ENCODE measurements at places on chromosomes 2 and 18. TPM values are rescaled to one million over a fixed set of nuclear protein-coding genes. Genes with fewer than 3 reads are reported as not detected.

- peak; percentile 33 for DNase-seq
Observed at GRCh38 chr2:112714836-112715631, 5.8 kb upstream of the NT5DC4 start.

DNA sequence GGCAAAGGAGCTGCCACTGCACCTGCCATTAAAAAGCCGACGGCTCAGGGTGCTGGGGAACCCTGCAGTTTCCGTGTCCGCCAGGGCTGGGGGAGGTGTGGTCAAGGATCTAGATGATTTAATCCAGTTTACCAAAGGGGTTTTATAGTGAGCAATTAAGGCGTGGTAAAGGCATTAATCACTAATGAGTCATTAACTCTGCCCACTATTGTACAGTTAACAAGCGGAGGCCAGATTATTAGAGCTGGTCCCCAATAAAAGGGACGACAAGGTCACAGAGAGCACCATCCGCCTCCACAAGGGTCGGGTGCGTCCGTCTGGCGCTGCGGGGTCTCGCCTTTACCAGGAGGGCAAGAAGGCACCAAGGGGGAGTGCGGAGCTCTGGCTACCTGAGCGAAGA is 9.6 kb downstream of the RAX start:
- DNase-seq: no peak

DNA sequence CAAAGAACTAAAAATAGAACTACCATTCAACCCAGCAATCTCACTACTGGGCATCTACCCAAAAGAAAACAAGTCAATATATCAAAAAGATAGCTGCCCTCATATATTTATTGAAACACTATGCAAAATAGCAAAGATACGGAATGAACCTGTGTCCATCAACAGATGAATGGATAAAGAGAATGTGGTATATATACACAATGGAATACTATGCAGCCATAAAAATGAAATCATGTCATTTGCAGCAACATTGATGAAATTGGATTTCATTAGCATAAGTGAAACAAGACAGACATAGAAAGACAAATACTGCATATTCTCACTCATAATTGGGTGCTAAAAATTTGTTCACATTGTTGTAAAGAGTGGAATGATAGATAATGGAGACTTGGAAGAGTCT is 16.2 kb upstream of the LDAH start:
- no peak for DNase-seq

DNA sequence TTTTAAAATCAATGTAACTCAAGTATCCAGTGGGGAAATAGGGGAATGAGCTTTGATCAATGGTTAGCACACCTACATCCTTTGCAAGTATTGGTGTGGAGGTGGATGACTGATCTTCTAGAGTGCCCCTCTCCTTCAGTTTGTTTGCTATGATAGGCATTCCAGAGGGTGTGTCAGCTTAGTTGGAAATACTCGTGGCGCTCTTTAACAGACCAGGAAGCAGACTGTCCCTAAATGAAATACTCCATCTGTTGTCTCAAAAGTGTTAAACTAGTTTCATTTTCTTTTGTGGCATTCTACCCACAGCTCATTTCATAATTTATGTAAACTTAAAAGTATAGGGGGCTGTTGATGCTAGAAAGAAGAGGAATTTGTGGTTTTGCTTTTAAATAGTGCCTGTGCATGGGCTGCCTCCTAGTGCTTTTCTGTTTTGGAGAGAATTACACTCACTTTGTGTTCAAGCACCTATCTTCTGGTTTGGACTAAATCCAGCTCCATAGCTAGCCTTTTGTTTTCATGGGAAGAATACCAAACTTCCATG is 66.2 kb downstream of the STAT1 start:
- DNase-seq: peak; percentile 89

POMC gene
- 0.63 TPM for total RNA-seq

Measured in fibroblast of the aortic adventitia (primary cell).